ENCODE measurements at places on chromosomes 11 and 22.

- no peak for DNase-seq
Observed at GRCh38 chr11:107777110-107777509, 65.3 kb upstream of the SLN start.

GRCh38 chr11:18452927-18453326, 2.7 kb upstream of the LDHAL6A start:
- DNase-seq = no peak

- DNase-seq = no peak
Observed at GRCh38 chr11:67317888-67318555, 14.7 kb downstream of the SSH3 start.

- DNase-seq = no peak
Observed at GRCh38 chr11:61577383-61578118, 3.3 kb downstream of the SYT7 start.

DNA sequence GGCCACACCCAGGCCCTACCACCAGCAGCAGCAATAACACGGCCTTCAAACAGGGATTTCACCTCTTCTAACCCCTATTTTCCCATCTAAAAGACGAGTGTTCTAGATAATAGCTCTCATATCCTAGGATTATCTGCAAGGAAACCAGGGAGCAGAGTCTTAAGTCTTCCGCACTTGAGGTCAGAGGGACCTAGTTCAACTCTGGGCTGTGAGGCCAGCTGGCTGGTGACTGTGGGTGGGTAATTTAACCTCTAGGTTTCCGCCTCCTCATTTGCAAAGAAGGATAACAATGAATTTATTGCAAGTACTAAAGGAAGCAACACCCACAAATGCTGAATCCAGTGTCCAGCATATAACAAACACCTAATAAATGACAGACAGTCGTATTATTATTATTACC, 70.1 kb downstream of the LARGE1 start:
- DNase-seq = no peak

- no peak for DNase-seq
Observed at GRCh38 chr22:46673662-46674236, 53.6 kb downstream of the GRAMD4 start.

GRCh38 chr11:129849447-129850130, 33.9 kb downstream of the TMEM45B start:
- no peak for DNase-seq

DNA sequence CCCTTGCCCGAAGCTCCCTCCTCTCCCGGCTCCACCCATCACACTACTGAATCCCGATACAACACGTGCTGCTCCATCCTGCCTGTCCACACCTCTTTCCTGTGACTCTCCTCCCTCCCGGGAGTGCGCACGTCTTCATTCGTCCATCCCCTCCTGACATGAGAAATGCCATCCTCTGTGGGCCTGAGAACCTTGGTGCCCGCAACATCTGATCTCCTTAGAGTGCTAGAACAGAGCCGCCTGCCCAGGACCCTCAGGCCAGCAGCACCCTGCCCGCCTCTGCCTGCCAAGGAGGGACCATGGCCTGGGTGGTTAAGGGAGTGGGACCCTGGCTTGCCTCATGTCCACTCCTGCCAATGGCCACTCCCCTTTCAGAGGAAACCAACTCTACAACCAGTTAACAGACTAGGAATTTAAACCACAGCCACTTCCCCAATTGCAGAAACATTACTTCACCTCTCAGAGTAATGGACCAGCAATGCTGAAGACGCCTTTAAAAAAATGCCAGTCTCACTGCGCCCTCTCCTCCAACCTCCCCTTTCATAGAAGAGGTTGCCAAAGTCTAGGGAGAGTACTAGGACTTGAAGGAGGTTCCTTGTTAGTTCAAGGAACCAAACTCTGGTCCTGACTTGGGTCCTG, 466.3 kb downstream of the OPCML start:
- DNase-seq = no peak

GRCh38 chr22:46175631-46176030, 25.3 kb downstream of the PPARA start:
- no peak for DNase-seq

- DNase-seq = no peak
Observed at GRCh38 chr11:88341522-88342251, 4.2 kb upstream of the CTSC start.
